Adrenal gland (tissue), 19 donors: ENCODE measurements at places on chromosomes 6 and 20. TPM values are rescaled to one million over a fixed set of nuclear protein-coding genes. Genes with fewer than 3 reads are reported as not detected.

DNA sequence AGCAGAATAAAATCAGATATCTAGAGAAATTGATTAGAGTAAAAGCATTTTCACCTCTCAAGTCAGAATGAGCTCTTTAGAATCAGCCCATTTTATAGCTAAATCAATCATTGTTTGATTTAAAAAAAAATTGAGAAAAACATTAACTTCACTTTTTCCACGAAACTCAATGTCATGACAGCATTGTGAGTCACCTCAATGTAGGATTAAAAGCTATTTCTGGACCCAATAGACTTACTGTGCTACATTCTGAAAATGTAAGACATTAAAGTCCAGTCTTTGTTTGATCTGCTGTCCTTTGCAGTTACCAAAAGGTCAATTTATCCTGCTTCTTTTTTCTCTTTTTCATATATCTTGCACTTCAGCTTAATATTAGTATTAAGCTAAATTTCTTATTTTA is 519.4 kb upstream of the ZNF337 start:
- no peak for DNase-seq

DNA sequence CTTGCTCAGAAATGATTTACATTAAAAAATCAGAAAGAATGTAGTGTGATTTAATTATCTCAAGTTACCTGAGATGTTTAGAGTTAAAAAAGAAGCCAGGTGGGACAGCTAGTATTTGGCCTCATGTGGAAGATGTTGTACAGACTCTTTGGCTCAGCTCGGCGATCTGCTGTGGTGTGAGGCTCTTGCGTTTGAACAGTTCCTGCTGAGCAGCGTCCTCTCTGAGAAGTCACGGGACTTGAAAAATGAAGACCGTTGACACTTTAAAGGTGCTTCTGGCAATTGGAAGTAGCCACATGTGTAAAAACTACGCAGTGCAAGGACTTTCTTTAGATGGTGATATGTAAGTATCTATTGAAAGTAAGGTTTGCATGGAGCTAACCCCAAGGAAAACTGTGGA is 169.0 kb downstream of the BACH2 start:
- no peak for DNase-seq

DNA sequence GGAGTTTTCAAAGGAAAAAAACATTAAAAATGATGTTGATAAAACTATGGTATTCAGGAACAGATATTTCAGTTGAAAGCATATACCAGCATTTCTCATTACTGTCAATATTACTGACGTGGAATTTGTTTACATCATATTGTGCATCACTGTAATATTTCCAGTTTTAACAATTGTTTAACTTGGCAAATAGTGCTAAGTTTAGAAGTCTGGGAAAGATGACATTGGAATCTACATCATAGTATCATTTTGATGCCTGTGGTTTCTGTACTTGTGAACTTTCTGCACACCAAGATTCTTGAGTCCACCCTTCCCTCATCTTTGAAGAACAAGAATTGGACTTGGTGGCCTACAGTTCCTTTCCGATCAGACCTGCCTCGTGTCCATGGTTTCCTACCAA is 98.1 kb downstream of the RALGAPA2 start:
- DNase-seq, result no peak

DNA sequence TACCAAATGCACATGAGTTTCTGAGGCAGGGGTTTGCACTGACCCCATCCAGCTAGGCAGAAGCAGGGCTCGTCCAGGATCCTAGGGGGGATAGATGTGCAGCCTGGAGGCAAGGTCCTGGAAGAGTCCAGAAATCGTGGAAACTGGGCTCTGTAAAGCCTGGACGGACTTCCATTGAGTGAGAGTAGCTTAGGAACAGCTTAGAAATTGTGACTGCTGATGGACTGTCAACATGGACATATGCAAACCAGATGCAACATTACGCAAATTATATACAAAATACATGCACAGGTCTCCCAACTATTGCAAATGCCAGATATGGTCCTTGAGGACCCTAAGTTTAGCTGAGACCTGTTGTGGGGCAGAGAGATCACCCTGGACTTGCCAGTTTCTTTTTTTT is 4.8 kb upstream of the EMILIN3 start:
- no peak for DNase-seq

- no peak for DNase-seq
These were observed 178.1 kb upstream of the PDE10A start for GRCh38 chr6:165841153-165841558.

- no peak for DNase-seq
These were observed 113.8 kb upstream of the RAB32 start for GRCh38 chr6:146429831-146430230.

- no peak for DNase-seq
These were observed 11.1 kb downstream of the TOX2 start for GRCh38 chr20:43925801-43926200.

- no peak for DNase-seq
These were observed 62.6 kb upstream of the THEMIS start for GRCh38 chr6:127963495-127963894.

DNA sequence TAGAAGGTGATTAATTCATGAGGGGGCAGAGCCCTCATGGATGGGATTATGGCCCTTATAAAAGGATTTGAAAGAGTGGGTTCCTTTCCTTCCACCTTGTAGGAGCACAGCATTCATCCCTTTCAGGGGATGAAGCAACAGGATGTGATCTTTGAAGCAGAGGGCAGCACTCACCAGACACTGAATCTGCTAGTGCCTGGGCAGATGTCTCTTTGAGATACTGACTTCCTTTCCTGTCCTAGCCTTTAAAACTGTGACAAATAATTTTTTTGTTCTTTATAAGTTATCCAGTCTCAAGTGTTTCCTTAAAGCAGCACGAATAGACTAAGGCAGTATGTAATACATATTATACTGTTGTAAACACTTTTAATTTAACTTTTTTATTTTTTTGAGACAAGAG is 538.6 kb upstream of the RNF217 start:
- DNase-seq, result no peak

DNA sequence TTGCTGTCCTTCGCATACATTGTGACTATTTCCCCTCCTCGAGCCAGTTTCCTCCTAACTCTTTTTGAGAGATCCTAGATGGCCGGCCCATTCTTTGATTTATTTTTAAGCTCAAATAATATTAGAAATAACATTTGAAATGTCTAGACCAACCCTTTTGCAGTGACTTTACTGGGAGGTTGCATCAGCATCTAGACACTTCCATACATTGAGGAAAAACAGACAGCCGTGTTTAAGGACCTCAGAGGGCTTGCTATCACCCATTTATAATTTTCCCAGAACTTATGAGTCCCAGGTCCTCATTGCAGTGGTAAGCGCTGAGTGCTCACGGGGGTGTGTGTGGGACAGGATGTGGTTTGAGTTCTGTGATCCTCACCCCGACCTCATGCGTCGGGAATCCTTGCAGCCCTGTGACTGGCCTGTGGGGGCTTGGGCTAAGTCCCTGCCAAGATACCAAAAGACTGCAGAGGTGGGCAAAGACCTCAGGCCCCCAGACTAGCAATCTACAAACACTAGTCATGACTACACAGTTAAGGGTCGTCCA is at the start of gene GPX5:
GPX5 (plus strand) TSS at position 386 of the 544 bp plus-strand sequence; CDS start at position 519, 133 bp downstream.
- DNase-seq, result no peak

- no peak for DNase-seq
These were observed 11.9 kb downstream of the ERMARD start for GRCh38 chr6:169763308-169763707.

DNA sequence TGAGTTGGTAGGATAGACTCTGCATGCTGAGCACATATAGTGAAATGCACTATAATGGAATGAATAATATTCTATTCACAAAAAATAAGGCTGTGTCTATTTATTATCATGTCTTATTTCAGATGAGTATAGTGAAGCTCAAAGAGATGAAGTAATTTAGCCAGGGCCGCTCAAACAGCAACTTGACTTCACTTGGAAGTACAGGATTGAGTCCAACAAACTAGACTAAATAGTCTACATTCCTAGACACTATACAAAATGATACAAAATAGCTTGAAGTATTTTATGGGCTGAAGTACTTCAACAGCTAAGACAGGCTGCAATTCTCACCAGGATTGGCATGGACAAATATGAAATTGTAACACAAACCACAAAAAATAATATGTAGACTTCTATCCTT is 144.5 kb upstream of the DST start:
- no peak for DNase-seq

FOXC1 gene
- total RNA-seq, result 5.4 TPM

ANKEF1 gene
- 10.5 TPM for total RNA-seq

FUCA2 gene
- total RNA-seq, result 86.1 TPM

EPPIN gene
- total RNA-seq, result not detected

HIVEP1 gene
- total RNA-seq, result 12.7 TPM
